ENCODE measurements at places on chromosomes 5 and 9. TPM values are rescaled to one million over a fixed set of nuclear protein-coding genes. Genes with fewer than 3 reads are reported as not detected.

Gene IL13
- total RNA-seq, result not detected

Gene FAM78A
- total RNA-seq, result 3.4 TPM

Gene TMEM174
- total RNA-seq, result not detected

Gene PDLIM4
- 10.6 TPM for total RNA-seq

DNA sequence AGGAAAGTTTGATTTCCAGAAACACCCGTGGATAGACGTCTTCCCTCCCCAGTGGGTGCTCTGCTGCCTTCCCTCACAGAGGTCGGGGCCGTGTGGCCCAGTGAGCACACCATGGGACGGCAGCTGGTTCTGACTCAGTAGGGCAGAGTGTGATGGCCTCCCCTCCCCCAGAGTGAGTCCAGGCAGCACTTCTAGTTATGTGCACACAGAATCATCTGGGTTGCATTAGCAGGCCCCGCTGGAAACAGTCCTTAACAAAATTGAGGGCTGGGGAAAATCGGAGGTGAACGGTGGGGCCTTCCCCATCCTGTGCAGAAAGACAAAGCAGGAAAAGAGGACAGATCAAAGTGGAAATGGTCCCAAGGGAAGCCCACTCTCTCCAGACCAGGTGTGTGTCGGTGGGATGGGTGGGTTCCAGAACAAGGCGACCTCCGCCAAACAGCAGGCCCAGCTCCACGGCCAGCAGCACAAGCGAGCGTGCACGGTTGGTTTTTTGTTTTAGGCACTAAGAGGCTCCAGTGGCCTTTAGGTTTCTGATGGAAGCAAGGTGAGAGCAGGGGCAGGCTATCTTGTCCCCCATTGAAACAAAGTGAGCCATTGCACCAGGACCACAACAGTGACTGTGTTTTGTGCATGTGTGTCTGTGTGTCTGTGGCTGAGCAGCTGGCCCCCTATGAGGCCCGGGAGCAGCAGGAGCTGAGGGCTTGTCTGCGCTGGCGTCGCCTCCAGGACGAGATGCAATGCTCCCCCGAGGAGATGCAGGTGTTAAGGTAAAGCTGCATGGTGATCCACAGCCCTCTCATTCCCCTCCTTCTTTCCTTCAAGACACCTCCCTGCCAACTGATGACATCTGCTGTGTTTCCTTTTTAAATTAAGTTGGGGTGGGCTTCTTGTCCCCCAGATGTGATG, 201.5 kb downstream of the AOPEP start:
- H3K4me3 ChIP-seq, result no peak overlapping the region
- DNase-seq, result no peak
- H3K27ac ChIP-seq, result peak overlapping the region; percentile 26
- H3K4me1 ChIP-seq, result peaks cover 22% of the 10 kb centered on the region
- no peaks in the 10 kb centered on the region for H3K27me3 ChIP-seq

Gene CCL21
- not detected for total RNA-seq

- H3K4me3 ChIP-seq, result no peak overlapping the region
- DNase-seq, result no peak
- H3K36me3 ChIP-seq, result peaks cover 2% of the 10 kb centered on the region
- H3K27me3 ChIP-seq, result no peaks in the 10 kb centered on the region
- no peak overlapping the region for H3K27ac ChIP-seq
Observed at GRCh38 chr9:90420211-90420610, 222.4 kb downstream of the DIRAS2 start.

DNA sequence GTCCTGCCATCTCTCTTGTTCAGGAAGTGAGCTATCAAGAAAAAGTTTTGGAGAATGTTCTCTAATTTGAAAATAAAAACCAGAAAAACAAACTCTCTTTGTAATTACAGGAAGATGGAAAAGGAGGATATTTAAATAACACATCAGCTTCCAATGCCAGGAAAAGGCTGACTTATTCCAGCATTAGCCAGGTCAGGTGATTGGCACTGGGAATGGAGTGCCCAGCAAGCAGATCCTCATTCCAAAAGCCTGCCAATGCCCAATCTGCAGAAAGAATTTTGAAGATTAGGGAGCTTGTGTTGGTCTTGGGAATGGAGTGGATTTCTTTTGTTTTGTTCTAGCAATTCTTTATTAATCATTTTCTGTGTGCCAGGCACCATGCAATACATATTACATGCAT, 196.6 kb downstream of the SNCAIP start:
- H3K27me3 ChIP-seq, result no peaks in the 10 kb centered on the region
- H3K27ac ChIP-seq, result no peak overlapping the region

- H3K4me3 ChIP-seq, result no peak overlapping the region
- H3K27me3 ChIP-seq, result no peaks in the 10 kb centered on the region
- H3K27ac ChIP-seq, result no peak overlapping the region
- peaks cover 11% of the 10 kb centered on the region for H3K4me1 ChIP-seq
Observed at GRCh38 chr5:81428861-81429260, 34.9 kb upstream of the ACOT12 start.

- H3K36me3 ChIP-seq, result no peaks in the 10 kb centered on the region
- peaks cover 38% of the 10 kb centered on the region for H3K27me3 ChIP-seq
- H3K4me1 ChIP-seq, result peaks cover 37% of the 10 kb centered on the region
- H3K4me3 ChIP-seq, result peak overlapping the region; percentile 93
- peak; percentile 70 for DNase-seq
Observed at GRCh38 chr9:34377404-34377746, 677 bp upstream of the MYORG start.

- H3K27me3 ChIP-seq, result no peaks in the 10 kb centered on the region
- H3K27ac ChIP-seq, result no peak overlapping the region
- no peaks in the 10 kb centered on the region for H3K4me1 ChIP-seq
- H3K4me3 ChIP-seq, result no peak overlapping the region
- no peaks in the 10 kb centered on the region for H3K36me3 ChIP-seq
Observed at GRCh38 chr5:133894143-133894542, 74.3 kb downstream of the C5orf15 start.

- H3K4me1 ChIP-seq, result peaks cover 33% of the 10 kb centered on the region
- peak overlapping the region; percentile 80 for H3K27ac ChIP-seq
- no peaks in the 10 kb centered on the region for H3K36me3 ChIP-seq
- no peak overlapping the region for H3K4me3 ChIP-seq
Observed at GRCh38 chr9:133986061-133986460, 6.1 kb downstream of the VAV2 start.
